ENCODE measurements at places on chromosomes 4 and X.

DNA sequence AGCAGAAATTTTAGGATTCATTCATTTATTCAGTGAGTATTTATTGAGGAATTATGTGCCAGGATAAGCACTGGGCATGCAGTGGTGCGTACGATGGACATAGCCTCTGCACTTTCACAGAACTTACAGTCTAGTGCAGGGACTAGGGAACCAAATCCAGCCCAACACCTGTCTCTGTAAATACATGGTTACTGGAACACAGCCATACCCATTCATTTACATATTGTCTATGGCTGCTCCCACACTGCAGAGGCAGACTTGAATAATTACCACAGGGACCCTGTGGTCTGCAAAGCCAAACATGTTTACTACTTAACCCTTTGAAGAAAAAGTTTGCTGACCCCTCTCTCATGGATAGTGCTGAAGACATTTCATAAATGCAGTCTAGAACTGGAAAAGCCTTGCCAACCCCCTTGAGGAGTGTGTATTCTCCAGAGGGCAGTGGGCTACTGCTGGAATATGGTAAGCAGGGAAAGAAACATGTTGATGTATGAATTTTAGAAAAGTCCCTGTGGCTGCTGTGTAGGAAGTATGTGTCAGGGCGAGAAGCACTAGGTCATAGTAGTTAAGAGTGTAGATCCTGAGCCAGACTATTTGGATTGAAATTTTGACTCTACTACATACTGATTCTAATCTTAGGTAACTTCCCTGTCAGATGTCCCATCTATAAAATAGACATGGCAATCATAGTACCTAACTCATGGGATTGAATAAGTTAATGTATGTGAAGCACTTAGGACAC is 75.5 kb downstream of the GALNT7 start:
- peak; percentile 15 for DNase-seq

DNA sequence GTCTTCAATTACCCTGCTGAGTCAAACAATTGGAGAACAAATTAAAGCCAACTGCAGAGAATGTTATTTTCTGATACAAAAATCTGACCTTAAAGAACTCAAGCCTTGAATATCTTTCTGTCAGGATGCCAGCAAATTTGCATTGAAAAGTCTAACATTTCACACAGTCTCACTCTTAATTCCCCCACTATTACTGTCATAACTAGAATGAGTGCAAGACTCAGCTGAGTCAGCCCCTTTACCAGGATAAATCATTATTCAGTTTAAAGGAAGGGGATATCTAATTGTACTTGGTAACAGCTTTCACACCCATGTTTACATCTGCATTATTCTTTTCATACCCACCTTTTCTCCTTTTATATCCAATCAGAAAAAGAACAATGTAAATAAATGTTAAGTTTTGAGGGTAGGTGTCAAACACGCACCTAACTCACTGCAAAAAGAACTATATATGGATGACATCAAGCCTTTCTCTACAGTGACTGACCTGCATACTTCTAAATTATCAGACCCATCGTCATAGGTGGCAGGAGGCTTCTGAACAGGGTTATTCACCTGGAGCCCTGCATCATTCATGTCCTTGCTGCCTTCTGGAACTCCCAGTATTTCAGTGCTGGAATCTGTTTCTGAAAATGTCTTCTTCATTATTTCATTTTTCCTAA is 117.4 kb downstream of the TMA16 start:
- no peak for DNase-seq

DNA sequence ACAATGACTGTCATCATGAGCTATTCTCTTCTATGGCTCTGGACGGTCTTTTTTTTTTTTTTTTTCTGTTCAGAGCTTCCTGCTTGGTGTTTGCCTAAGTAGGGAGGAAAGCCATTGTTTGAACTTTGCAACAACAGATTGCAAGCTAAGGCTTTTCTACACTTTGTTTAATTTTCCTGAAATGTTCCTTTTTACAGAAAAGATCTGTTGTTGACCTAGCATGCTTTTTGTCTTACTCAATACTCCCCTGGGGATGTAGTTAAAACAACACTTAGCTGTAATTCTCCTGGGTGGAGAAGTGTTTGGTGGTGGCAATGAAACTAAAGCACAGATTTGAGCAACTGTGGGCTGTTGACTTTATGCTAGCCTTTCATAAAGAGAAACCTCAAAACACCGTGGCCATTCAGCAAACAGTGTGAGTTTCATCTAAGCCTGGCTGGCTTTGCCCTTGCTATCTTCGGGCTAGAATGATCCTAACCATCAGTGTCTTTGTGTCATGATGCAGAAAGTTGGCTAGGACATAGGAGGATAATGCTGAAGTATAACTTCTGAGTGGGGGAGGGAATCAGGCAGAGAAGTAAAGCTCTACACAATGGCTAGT is 110.5 kb downstream of the ANXA3 start:
- DNase-seq = peak; percentile 24

GRCh38 chr4:153809916-153810810 is 21.3 kb upstream of the SFRP2 start:
- DNase-seq = no peak

Measured in NCI-H774 (cell line).